ENCODE measurements at places on chromosomes 13 and 19. TPM values are rescaled to one million over a fixed set of nuclear protein-coding genes. Genes with fewer than 3 reads are reported as not detected.

Gene SIGLEC7
- 0.59 TPM for total RNA-seq

Gene SUGP2
- total RNA-seq: 95.8 TPM

Gene TINCR
- not detected for total RNA-seq

Gene WASF3
- total RNA-seq: 14.7 TPM

Gene ZNF723
- total RNA-seq: not detected

GRCh38 chr19:23395041-23395721 is at the start of gene ZNF91:
Gene ZNF91, minus strand, starts transcription at chr19:23395471. Its CDS starts 117 bp downstream, at chr19:23395354.
- peaks cover 3% of the 10 kb centered on the region for H3K4me1 ChIP-seq
- H3K27ac ChIP-seq: peak within 1 kb of the TSS; percentile 89
- no peaks in the 10 kb centered on the region for H3K36me3 ChIP-seq
- peak; percentile 97 for DNase-seq
- no peaks in the 10 kb centered on the region for H3K27me3 ChIP-seq

GRCh38 chr19:375395-376110 is 31.0 kb upstream of the MIER2 start:
- no peaks in the 10 kb centered on the region for H3K36me3 ChIP-seq
- H3K27me3 ChIP-seq: no peaks in the 10 kb centered on the region
- H3K4me1 ChIP-seq: no peaks in the 10 kb centered on the region
- DNase-seq: no peak

DNA sequence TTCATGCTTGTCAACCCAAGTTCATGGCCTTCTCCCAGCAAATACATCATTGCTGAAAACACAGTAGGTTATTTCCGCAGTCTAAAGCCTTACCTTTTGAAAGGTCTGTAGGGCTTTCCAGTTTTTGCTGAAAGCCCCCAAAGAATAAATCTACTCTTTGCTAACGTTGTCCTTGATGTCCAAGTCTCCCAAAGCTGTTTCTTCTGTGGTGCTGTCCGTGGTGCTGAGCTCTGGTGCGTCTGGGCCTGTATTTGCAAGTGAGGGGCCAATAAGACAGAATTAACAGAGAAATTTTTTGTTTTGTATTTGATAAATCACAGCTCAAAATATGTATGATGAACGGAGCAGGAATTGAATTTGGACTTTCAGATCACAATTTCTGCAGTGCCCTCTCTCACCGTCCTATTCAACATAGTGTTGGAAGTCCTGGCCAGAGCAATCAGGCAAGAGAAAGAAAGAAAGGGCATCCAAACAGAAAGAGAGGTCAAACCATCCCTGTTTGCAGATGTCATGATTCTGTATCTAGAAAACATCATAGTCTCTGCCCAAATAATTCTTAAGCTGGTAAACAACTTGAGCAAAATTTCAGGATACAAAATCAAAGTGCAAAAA is 9.8 kb upstream of the LGALS16 start:
- no peak for DNase-seq
- no peaks in the 10 kb centered on the region for H3K27me3 ChIP-seq
- H3K27ac ChIP-seq: no peak overlapping the region
- H3K4me1 ChIP-seq: no peaks in the 10 kb centered on the region

DNA sequence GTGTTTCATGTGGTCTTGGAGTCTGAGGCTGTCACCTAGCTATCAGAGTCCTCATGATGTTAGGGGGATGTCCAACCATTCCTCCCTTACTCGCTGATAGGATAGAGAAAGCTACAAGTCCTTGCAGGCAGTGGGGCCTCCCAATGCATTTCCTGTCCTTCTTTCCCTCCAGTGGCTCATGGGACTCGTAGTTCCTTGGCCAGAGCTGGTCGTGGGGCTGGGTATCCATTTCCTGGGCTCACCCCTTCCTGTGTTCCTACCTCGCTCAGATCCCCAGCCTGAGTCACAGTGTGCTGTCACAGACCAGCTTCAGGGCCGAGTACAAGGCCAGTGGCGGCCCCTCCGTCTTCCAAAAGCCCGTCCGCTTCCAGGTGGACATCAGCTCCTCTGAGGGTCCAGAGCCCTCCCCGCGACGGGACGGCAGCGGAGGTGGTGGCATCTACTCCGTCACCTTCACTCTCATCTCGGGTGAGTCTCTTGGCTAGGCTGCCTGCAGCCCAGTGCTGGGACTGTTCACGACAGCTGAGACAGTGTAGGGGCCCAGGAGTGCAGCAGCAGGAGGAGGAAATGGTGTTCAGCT is 19.1 kb downstream of the TMEM150B start:
- no peak for DNase-seq
- H3K36me3 ChIP-seq: no peaks in the 10 kb centered on the region
- no peak overlapping the region for H3K4me3 ChIP-seq
- no peak overlapping the region for H3K27ac ChIP-seq

GRCh38 chr13:25978961-25979360 is 72.9 kb downstream of the SHISA2 start:
- no peak for DNase-seq
- no peak overlapping the region for H3K4me3 ChIP-seq
- H3K36me3 ChIP-seq: no peaks in the 10 kb centered on the region

GRCh38 chr13:100129605-100130004 is 40.7 kb downstream of the PCCA start:
- DNase-seq: no peak
- H3K36me3 ChIP-seq: no peaks in the 10 kb centered on the region
- H3K4me3 ChIP-seq: no peak overlapping the region
- H3K4me1 ChIP-seq: no peaks in the 10 kb centered on the region
- no peak overlapping the region for H3K27ac ChIP-seq
- H3K27me3 ChIP-seq: no peaks in the 10 kb centered on the region

DNA sequence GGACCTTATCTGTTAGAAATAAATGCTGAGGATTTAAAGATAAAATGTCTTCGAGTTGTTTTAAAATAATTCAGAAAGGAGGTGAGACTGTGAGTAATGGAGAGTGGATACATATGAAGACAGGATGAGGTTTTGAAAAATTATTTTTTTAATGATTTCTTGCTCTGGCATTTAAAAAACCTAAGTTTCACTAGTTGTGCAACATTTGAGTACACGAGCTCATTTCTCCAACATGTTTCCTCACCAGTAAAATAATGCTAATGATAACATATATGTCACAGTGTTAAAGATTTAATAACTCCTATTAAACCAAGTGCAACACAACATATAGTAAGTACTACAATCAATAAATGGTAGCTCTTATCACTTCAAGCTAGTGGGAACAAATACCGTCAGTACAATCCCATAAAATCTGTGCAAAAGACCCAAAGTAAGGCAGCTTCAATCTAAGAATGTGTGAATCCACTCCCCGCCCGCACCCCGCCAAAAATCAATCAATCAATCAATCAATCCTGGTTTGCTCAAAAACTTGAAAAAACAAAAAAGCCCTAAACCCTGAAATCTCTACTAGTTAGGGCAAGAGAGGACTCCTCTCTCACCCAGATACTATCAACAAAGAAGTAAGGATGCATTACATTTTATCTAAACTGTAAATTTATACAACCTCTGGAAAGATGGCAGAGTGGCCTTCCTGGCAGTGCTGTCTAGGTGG is 1.3 kb downstream of the ALG5 start:
- peak overlapping the region; percentile 62 for H3K4me3 ChIP-seq
- no peaks in the 10 kb centered on the region for H3K27me3 ChIP-seq
- no peak for DNase-seq
- H3K36me3 ChIP-seq: no peaks in the 10 kb centered on the region
- peaks cover 6% of the 10 kb centered on the region for H3K4me1 ChIP-seq

- no peaks in the 10 kb centered on the region for H3K27me3 ChIP-seq
- no peaks in the 10 kb centered on the region for H3K36me3 ChIP-seq
- H3K4me1 ChIP-seq: no peaks in the 10 kb centered on the region
- H3K27ac ChIP-seq: no peak overlapping the region
- no peak overlapping the region for H3K4me3 ChIP-seq
- no peak for DNase-seq
Observed at GRCh38 chr19:2796659-2797266, 11.5 kb downstream of the THOP1 start.

DNA sequence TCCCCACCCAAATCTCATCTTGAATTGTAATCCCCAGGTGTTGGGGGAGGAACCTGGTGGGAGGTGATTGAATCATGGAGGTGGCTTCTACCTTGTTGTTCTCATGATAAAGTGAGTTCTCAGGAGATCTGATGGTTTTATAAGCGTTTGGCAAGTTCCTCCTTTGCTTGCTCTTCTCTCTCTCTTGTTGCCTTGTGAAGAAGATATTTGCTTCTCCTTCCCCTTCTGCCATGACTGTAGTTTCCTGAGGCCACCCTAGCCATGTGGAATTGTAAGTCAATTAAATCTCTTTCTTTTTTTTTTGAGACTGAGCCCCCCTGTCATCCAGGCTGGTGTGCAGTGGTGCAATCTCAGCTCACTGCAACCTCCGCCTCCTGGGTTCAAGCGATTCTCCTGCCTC is 34.4 kb downstream of the VSTM1 start:
- H3K27ac ChIP-seq: no peak overlapping the region
- no peak for DNase-seq

DNA sequence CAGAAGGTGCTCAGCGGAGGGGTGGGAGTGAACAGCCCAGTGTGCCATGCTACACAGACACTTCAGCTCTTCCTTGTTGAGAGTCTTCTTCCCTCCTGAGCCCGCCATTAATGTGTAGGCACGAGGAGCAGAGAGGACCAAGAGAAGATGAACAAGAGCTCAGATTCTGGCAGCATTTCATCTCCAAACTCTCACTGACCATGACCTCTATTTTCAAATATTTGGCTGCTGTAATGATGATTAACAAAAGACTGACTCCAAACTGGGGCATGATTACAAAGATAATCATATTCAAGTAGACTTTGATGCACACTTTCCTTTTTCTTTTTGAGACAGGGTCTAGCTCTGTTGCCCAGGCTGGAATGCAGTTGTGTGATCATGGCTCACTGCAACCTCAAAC is 236.5 kb downstream of the DCLK1 start:
- H3K27me3 ChIP-seq: no peaks in the 10 kb centered on the region
- no peak overlapping the region for H3K4me3 ChIP-seq

DNA sequence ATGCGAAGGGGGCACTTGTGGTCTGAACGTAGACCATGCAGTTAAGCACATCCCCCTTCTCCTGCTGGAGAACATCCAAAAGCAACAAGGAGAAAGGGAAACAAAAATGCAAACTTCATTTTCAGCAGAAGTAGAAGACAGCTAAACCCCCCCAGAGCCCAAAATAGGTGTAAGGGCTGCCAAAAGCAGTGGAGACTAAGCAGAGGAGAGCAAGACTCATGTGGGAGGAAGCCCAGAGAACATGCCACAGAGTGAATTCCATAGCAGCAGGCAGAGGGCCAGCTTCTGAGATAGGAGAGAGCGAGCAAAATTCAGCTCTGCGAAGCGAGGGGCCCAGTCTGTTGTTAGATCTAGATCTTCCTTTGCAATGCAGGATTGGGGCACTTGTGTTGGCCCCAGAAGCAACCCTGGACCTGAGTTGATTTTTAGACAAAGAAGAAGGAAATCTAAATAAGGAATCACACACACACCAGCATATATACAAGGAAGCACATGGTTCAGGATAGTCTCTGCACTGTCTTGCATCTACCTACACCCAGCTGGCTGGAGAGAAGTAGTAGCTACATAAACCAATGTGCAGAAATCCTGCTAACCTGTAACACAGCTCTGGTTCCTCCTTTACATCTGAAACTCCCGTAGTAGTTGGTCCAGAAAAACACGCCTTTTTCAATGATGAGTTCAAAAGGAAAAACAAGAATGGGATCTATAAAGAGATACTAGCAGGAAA is 199.6 kb downstream of the SPRY2 start:
- H3K27ac ChIP-seq: peak overlapping the region; percentile 13
- H3K36me3 ChIP-seq: no peaks in the 10 kb centered on the region
- no peak overlapping the region for H3K4me3 ChIP-seq

All from uterus (tissue), 4 donors.